ENCODE measurements at places on chromosomes 2 and 18.

- DNase-seq: no peak
These were observed 39.9 kb upstream of the CDC42EP3 start for GRCh38 chr2:37711308-37711731.

- DNase-seq: no peak
These were observed 148.7 kb downstream of the TPO start for GRCh38 chr2:1561811-1562421.

- DNase-seq: no peak
These were observed 57.4 kb downstream of the CELF4 start for GRCh38 chr18:37508207-37508606.

DNA sequence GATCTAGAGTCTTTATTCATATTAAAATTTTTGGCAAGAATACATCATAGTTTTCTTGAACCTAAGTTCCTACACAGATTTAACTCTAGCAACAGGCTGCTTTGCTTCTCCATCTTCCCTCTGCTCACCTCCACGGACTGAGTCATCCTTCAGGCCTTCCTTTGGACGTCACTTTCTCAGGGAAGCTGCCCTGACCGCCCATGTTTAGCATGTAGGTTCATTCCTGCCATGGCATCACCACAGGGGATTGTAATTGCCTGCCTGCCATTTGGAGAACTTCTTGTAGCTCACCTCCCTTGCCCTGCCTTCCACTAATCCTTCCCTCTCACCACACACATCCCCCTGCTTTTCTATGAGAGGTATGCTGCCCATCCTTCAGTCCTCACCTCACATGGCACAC, 43.9 kb upstream of the B3GNT2 start:
- no peak for DNase-seq
